NCI-H2227 treated with DMSO at 0.1 percent for 48 hours (cell line): ENCODE measurements at places on chromosomes 3 and 15.

GRCh38 chr3:146222204-146223046 lies 28.5 kb downstream of the PLSCR4 start:
- no peak for DNase-seq

DNA sequence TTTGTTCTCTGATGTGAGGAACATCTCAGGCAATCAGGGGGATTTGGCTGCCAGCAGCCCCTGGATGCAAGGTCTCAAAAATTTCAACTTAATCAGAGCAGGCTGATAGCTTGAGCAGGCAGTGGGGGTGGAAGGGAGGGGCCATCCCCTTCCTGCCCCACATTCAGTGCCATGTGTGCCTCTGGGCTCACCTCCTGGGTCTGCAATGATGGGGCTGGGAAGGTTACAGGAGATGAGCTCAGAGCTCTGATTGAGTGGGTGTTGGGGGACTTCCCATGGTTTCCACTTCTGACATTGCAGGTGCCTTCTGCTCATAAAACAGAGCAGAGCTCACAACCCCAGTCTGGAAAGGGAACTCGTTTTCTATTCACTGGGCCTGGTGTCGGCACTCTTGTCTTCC lies 37.0 kb downstream of the PARP16 start:
- DNase-seq: no peak

- peak; percentile 83 for DNase-seq
These were observed 731.6 kb downstream of the NAALADL2 start for GRCh38 chr3:175590745-175591144.

GRCh38 chr3:41999909-42000308 lies 38.0 kb upstream of the ULK4 start:
- no peak for DNase-seq
